ENCODE measurements at places on chromosomes 1 and 21.

GRCh38 chr1:173355281-173356031 is 121.7 kb upstream of the PRDX6 start:
- no peak for DNase-seq

DNA sequence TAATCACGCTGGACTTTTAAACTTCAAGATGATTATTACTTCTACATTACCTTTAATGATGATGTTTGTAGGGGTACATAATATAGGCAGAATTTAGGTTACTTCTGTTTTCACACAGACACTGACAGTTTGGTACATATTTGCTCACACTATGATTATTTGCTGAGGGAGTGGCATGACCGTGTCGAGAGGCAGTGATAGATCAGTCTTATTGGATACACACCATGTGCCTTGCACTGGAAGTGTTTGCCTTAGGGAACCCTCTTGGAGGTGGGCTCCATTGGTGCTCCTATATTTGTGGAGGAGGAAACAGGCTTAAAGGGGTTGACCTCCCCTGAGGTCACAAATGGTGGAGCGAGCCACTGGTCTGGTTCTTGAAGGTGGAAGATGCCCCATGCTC is 132.1 kb downstream of the PRDM2 start:
- no peak for DNase-seq

GRCh38 chr1:167829868-167830267 is 84.1 kb downstream of the ADCY10 start:
- no peak for DNase-seq

DNA sequence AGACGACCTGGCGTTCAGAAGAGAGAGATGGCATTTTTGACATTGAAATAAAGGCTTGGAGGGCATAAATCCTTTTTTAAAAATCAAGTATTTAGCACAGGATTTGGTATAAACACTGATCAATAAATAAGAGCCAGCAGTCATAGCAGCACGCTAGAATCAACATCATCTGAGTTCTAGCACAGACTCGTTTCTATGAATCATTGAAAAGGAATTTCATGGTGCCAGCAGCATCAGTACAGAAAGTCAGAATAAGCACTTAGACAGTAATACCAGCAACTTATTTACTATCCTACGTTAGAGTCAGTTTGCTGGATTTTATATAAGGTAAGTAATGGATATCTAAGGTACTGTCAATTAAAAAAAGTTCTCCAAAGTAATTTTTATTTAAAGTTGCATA is 119.3 kb downstream of the HLCS start:
- DNase-seq = no peak

- no peak for DNase-seq
Observed at GRCh38 chr1:3168678-3169077, 99.7 kb downstream of the PRDM16 start.

DNA sequence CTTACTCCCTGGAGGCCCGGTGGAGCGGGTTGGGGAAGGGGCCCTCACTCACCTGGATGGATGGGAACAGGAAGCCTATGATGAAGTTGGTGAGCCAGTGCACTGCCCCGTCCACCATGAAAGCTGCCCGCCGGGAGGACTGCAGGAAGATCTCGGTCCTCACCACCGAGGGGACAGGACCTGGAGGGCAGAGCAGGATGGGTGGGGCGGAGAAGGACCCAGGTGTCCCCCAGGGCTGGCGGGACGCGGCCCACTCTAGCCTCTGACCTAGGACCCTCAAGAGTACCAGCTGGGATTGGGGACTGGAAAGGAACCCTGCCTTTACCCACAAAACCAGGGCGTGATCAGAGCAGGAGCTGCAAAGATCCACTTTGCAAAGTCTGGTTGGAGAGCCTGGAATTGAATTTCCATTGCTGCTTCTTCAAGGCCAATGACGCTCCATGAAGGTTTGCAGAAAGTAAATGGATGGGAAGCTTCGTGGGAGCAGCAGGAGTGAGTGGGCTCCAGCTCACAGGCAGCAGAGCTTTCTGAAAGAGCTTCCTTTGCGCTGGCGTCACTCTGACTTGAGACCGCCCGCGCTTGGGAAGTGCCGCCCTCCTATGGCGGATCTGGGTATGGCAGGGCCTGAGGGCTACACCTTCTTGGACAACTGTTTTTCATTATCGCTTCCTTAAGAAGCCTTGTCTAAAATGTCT is 21.4 kb downstream of the SLC2A7 start:
- DNase-seq = peak; percentile 61

DNA sequence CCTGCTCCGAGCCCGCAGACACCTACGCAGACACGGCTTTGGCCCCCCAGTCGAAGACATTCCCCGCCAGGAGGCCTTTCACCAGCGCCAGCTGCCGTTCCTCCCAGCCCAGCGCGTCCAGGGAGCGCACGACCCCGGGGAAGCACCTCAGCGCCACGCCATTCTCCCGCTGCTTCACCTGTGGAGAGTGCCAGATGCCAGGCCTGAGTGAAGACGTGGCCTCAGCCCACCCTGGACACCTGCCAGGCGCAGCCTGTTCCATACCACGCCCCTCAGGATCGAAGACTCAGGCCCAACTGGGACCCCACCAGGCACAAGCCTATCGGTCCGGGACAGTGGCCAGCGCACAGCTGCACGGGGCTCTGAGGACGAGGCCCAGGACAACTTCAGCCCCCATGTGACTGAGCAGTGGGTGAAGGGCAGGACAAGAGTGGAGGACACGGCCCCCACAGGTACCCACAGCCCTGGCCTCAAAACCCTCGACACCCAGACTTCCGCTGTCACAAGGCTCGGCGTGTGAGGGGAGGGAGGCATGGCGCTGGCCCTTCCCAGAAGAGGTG is 13.5 kb downstream of the PANK4 start:
- no peak for DNase-seq

- DNase-seq = no peak
Observed at GRCh38 chr1:96145492-96145891, 576.1 kb upstream of the PTBP2 start.

- DNase-seq = no peak
Observed at GRCh38 chr1:89547563-89548116, 23.0 kb downstream of the LRRC8B start.

DNA sequence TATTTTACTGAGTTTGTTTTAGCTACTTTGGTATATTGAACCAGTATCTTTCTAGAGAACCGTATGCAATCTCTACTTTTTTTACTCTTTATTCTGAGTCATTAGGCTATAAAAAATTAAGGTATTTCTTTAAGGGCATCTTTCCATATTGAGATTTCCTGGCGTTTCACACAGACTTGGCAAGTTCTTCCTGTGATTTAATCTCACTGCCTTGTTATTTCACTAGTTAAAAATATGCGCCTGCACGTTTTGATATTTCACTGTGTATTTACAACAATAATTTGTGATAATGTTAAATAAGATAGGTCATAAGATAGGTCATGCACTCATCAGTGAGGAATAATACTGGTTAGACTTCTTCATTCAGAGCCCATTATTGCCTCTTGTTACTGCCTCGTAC is 16.2 kb upstream of the CR1L start:
- no peak for DNase-seq

DNA sequence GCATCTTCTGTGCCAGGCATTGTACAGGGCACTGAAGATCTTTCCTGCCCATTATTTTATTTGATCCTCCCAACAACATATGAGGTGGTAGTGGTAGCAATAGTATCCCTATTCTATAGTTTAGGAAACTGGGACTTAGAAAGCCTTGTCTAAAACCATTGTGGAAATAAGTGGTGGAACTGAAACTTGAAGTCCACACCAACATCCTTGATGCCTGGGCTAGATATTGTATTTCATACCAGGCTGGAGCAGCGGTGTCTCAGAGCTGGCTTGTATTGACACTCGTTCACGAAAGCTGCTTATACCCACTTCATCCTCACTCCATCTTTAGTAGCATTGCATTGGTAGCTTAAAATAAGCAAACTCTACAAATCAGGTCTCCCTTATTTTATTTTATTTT is 9.7 kb upstream of the CTSS start:
- no peak for DNase-seq

- no peak for DNase-seq
Observed at GRCh38 chr1:25873120-25873519, 2.4 kb downstream of the PAQR7 start.

GRCh38 chr1:110309139-110309538 is 30.0 kb upstream of the RBM15 start:
- no peak for DNase-seq

GRCh38 chr1:36482724-36483388 is at the start of gene CSF3R:
Gene CSF3R, minus strand, starts transcription at chr1:36482913. Its CDS starts 3,417 bp downstream, at chr1:36479496.
- DNase-seq = no peak

GRCh38 chr1:33430692-33431593 is at the start of gene PHC2:
Gene PHC2, minus strand, starts transcription at chr1:33431095. Its CDS starts 55,556 bp downstream, at chr1:33375539.
- peak; percentile 99 for DNase-seq

- no peak for DNase-seq
Observed at GRCh38 chr1:192927496-192927895, 118.7 kb downstream of the RGS2 start.

- DNase-seq = no peak
Observed at GRCh38 chr1:37673920-37674319, 18.4 kb upstream of the CDCA8 start.

GRCh38 chr1:35599411-35599810 is 26.3 kb downstream of the TFAP2E start:
- DNase-seq = no peak

DNA sequence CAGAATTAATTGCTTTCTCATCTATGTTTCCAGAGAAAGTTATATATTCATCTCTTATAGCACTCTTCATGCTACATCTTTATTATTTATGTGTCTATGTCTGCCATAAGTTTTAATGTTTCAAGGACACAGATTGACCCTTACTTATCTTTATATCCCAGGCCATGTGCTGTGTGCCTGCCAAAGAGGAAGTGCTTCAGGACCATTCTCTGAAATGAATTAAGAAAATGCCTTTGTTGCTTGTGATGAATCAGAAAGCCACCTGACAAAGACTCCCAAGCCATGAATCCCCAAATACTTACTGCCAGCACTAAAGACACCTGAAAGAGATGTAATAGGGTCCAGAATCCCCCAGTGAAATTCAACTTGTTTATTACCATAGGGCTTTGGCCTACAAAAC is 342.1 kb upstream of the C1orf87 start:
- no peak for DNase-seq

GRCh38 chr1:176904057-176904751 is 260.3 kb downstream of the ASTN1 start:
- DNase-seq = peak; percentile 22

- no peak for DNase-seq
Observed at GRCh38 chr1:168623003-168623828, 46.8 kb downstream of the XCL1 start.

- DNase-seq = no peak
Observed at GRCh38 chr1:79895573-79895972, 889.0 kb upstream of the ADGRL4 start.

- no peak for DNase-seq
Observed at GRCh38 chr1:31479811-31480210, 66.8 kb downstream of the SERINC2 start.

DNA sequence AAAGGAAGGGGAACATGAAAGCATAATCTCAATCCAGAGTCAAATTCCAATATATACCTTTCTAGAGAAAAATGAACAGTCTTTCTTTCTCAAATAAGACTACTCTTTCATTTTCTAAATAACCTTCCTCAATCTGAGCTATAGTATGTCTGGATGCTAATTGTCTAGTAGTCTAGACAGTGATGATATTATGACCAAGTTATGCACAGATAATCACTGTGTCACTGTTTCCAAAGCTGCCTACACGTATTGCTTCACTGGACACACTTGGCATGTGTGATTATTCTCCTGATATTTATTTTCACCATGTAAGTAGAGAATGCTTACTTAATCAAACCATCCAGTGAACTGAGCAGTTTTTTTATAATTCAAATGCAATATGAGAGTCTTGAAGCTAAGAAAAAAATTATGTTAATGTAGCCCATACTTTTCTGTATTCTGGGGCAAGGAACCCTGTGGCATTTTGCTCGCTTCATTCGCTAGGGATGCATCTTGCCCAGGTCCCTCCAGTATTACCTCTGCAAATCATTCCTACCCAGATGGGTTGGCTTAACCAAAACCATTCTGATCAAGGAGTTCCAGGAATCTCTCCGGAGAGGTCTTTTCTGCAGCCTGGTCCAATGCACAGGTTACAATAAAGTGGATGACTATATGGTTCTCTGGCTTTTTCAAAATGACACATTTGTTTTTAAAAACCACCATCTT is 303.1 kb upstream of the RUNX1 start:
- DNase-seq = no peak

- no peak for DNase-seq
Observed at GRCh38 chr1:235045034-235045690, 83.5 kb downstream of the TOMM20 start.

GRCh38 chr1:76218888-76219287 is 144.3 kb downstream of the ST6GALNAC3 start:
- no peak for DNase-seq

GRCh38 chr1:20974951-20975350 is 187.8 kb upstream of the HP1BP3 start:
- no peak for DNase-seq

- DNase-seq = no peak
Observed at GRCh38 chr1:12665511-12665910, 21.6 kb downstream of the AADACL4 start.

- no peak for DNase-seq
Observed at GRCh38 chr1:115319706-115320105, 18.3 kb downstream of the NGF start.

GRCh38 chr1:156140879-156141707 is 12.3 kb upstream of the SEMA4A start:
- DNase-seq = no peak

DNA sequence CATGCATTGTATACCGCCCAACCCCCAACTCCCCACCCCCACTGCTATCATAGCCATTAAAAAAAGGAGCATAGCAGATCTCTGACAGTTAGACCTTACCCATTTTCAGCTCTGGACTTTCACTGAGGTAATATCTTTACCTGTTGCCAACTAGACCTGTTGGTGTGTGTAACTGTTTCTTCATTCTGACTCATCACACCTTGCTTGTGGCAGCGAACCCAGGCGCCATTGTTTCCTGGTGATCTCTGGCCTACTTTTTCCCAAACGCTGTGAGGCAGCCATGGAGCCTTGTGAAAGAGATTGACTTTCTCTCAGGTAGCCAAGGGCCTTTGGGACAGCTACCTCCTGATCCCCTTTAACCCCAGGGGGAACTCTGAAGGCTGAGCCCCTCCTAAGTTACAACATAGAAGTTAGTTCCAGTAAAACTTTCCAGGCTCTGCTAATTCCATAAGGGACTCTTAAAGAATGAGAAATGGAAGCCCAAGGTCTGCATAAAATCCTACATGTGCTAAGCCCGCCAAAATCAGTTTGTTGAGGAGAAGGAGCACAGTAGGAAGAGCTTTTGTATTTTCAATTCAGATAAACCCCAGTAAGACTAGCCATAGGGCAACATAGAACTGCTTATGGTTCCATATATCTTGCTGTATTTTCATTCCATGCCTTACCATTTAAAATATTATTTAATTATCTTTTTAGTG is 196.1 kb upstream of the CAMK1G start:
- no peak for DNase-seq

Data from cerebellar cortex (tissue), 1 donor.